Transverse colon (tissue), 4 donors: ENCODE measurements at places on chromosomes 1 and 21. TPM values are rescaled to one million over a fixed set of nuclear protein-coding genes. Genes with fewer than 3 reads are reported as not detected.

The SLC66A1 gene
- total RNA-seq = 53.9 TPM

The SELENON gene
- total RNA-seq = 17.1 TPM

The SIM2 gene
- 0.32 TPM for total RNA-seq

The APCS gene
- total RNA-seq = not detected

DNA sequence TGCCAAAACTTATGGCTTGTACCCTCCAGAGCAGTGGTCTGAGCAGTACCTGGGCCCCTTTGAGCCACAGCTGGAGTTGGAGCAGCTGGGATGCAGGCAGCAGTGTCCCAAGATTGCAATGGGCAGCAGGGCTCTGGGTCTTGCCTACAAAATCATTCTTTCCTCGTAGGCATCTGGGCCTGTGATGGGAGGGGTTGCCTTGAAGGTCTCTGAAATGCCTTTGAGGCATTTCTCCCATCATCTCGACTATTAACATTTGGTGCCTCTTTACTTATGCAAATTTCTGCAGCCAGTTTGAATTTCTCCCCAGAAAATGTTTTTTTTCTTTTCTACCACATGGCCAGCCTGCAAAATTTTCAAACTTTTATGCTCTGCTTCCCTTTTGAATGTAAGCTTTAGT, 31.0 kb upstream of the TSPAN2 start:
- no peak for DNase-seq

GRCh38 chr1:194024659-194025058, 838.2 kb upstream of the B3GALT2 start:
- DNase-seq = no peak

DNA sequence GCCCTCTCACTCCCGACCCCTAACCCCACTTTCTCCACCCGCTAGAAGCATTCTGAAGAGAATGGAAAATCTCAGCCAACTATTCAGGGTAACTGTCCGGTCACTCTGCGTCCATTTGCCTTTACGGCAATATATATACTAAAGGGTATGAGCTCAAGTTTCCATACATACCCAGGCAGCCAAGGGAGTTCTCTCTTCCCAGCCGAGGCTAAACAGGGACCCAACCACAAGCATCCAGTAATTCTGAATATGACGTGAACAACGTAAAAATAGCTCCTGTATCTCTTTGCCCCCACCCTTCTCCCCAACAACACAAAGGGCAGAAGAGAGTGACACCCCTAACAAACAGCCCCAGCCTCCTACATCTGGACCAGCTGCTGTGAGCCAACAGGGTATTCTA, 67.7 kb downstream of the SSBP3 start:
- DNase-seq = no peak

DNA sequence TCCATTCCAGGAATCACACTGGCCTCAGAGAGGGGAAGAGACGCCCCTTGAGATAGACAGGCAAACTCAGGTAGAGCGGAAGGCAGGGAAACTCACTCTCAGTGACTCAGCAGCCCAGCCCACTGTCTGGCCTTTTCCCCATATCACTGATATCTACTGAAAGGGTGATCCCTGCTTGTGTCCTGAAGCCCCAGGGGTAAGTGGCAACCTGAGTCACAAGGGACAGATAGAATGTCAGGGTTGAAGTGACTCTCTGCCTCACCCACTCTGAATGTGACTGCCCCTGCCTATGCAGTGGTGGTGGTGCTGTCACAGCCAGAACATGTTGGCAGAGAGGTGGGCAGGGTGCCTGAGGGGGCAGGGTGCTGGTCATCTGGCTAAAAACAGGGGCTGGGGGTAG, 157.5 kb upstream of the FGGY start:
- DNase-seq = no peak

GRCh38 chr1:72481420-72481970, 199.2 kb upstream of the NEGR1 start:
- DNase-seq = no peak

DNA sequence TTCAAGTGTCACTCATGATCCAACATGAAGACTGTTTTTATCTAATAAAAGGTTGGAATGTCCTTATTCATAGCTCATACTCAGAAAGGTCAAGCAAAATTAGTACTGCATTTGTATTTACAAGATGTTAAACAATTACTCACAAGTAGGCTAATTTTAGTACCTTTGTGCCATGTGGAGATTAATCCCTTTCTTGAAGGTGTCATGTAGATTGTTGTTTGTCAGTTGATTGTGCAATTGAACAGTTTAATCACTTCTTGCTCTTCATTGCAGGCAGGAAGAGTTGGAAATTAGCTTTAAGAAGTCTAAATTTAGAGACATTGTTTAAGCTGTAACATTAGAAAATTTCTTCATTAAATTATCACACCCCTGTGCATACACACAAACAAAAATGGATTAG, 847.1 kb downstream of the KCNT2 start:
- DNase-seq = no peak
